Coronary artery (tissue), 2 donors: ENCODE measurements at places on chromosomes 11 and 22.
A peak's percentile ranks its signal among the peaks of the same experiment; 100 is the strongest.

DNA sequence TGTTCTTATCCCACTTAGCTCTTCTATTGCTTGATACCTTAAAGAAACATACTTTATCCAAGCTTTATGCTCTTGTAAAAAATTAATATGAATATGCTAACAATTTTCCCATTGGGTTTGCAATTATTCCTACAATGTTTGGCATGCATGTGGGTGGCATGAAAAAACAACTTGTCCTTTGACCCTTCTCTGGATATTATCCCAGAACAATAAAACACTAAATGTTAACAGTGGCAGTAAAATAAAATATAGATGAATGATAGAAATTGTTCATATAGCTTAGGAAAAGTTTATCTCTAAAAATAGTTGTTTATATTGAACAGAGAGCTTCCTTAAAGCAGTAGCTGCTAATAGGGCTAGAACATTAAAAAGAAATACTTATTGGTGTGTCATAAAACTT lies 860.5 kb upstream of the LRRC4C start:
- no peak for DNase-seq

- DNase-seq: peak; percentile 70
These were observed 82.9 kb upstream of the PPARA start for GRCh38 chr22:46067159-46068111.

DNA sequence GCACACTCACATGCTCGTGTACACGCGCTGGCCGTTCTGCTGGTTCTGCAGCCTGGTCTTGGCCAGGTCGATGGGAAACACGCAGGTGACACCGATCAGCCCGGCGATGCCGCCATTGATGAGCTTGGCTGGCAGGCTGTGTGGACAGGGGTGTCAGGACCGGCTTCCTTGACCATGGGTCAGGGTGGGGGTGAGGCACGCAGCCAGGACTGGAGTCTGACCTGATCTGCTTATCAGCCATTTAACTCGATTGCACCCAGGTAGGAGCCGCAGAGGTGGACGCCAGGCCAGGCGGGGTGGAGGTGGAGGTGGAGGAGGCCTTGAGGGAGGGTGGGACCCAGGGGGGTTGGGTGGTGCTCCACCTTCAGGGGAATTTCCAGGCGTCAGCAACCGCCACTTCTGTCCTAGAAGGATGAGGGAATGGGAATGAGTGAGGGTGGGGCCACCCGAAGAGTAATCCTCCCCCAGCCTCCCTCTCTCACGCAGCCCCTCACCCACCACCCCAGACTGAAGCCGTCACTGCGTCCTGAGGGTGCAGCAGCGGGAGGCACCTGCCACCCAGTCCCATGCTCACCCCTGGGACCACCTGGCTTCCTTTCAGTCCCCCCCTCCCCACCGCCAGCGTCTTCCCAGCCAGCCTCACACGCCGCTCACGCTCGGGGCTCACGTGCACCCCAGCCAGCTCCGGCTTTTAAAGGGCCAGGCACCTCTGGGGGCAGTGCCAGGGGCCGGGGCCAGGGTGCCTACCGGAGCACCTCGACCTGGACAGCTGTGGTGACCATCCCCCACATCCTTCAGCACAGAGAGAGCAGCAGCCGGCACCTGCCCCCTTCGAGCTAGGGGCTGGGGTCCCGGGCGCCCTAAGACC lies 3.1 kb downstream of the SLC25A22 start:
- DNase-seq: no peak

DNA sequence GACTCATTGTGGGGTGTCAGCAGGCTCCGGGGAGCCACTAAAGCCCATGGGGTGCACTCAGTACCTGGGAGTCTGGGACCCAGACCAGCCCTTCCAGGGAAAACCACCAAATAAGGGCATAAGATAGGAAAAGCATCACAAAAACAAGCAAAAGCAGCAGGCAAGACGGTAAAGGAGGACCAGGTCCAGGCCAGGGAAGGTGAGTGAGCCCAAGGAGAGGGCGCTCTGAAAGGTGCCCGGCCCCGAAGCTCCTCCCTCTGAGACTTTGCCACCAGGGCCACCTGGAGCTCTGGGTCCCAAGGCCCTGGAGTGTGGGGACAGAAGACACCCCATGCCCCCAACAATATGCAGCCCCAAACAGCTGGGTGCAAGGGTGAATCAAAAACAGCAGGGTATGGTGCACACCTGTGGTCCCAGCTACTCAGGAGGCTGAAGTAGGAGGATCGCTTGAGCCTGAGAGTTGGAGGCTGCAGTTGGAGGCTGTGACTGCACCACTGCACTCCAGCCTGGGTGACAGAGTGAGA lies 5.2 kb upstream of the IL17REL start:
- DNase-seq: no peak

- DNase-seq: no peak
These were observed 172.9 kb upstream of the NECTIN1 start for GRCh38 chr11:119901657-119902577.

DNA sequence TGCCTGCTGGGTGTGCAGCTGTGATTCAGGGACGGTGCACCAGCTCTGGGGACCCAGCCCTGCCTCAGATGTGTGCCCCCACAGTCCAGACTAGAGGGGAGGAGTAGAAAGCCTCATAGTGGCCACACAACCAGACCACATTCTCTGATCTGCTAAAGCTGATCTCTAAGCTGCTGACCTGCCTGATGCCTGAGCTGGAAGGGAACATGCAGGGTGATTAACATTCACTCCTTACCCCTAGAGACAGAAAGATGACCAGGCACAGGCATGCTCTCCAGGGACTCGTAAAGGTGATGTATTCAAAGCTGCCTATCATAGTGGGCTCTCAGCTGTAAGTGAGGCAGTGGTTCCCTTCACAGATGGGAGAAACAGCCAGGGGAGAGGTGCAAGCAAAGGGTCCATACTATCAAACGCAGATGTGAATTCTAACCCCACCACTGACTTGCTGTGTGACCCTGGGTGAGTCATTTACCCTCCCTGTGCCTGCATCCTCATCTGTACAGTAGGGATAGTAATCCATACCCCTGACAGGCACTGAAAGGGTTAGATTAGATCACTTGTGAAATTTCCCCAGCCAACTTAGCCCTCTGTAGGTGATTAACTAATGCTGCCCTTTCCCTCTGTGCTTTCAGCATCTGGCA lies 29.0 kb upstream of the LRRC32 start:
- no peak for DNase-seq

GRCh38 chr22:31569126-31569525 lies 72.8 kb downstream of the SFI1 start:
- DNase-seq: no peak

- DNase-seq: no peak
These were observed 129.4 kb downstream of the CCDC34 start for GRCh38 chr11:27233654-27234042.
